Central memory CD4-positive, alpha-beta T cell (primary cell): ENCODE measurements at places on chromosomes 2 and 18.

DNA sequence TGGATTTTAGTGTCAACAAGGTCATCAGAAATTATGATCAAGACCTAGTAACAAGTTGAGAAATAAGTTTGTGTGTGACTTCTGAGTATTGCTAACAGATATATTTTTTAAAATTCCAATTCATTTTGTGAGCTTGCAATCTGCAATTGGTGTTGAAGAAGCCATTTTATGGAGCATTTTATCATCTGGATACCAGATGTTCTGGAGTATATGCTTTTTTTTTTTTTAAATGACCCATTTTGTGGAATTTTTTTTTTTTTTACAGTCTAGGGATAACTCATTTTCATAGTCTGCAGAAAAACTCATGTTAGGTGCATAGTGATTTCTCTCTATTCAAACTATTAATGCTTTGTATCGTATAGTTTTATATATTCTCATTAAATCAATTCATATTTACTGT, 12.6 kb downstream of the QPCT start:
- no peak for DNase-seq

GRCh38 chr18:463827-464541, 36.5 kb downstream of the COLEC12 start:
- no peak for DNase-seq

DNA sequence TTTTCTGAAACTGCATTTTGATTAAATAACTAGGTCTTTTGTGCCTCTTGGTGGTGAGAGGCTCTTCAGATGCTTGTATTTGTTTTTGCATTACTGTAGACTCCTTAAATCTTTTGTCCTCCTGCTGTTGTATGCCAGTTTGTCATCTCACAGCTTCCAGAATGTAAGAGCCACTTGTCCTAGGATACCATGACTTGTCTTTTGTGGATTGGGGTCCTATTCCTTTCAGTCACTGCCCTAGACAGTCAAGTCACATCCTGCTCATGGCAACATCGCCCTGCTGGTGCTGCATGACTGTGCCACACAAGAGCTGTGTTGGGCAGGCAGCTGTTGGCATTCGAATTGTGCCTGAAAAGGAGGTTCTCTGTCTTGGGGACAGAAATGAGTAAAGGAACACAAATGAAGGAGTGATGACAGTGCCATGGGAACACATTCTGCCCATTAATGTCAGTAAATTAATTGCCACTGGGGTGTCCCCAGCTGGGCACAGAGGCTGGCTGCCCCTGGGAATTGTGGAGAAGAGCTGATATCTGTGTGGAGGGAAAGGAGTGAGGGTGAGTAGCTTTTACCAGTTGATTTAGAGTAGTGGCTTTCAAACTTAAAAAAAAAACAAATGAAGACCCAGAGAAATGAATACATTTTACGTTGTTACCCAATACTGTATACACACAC, 140.3 kb downstream of the ARL6IP6 start:
- no peak for DNase-seq

GRCh38 chr2:241728000-241728399, 6.4 kb upstream of the D2HGDH start:
- DNase-seq, result no peak

GRCh38 chr2:235839974-235840373, 328.2 kb downstream of the GBX2 start:
- DNase-seq, result no peak

- no peak for DNase-seq
Measured at GRCh38 chr2:42754021-42754775, 9.7 kb downstream of the OXER1 start.

- no peak for DNase-seq
Measured at GRCh38 chr2:204468746-204469429, 76.4 kb upstream of the PARD3B start.

GRCh38 chr2:222459983-222460382, 35.6 kb downstream of the SGPP2 start:
- no peak for DNase-seq

GRCh38 chr2:216960671-216961268, 100.9 kb upstream of the TNP1 start:
- DNase-seq, result no peak

- peak; percentile 38 for DNase-seq
Measured at GRCh38 chr2:54106631-54107454, 8.6 kb upstream of the ACYP2 start.

- no peak for DNase-seq
Measured at GRCh38 chr2:156845806-156846558, 409.8 kb downstream of the GPD2 start.

DNA sequence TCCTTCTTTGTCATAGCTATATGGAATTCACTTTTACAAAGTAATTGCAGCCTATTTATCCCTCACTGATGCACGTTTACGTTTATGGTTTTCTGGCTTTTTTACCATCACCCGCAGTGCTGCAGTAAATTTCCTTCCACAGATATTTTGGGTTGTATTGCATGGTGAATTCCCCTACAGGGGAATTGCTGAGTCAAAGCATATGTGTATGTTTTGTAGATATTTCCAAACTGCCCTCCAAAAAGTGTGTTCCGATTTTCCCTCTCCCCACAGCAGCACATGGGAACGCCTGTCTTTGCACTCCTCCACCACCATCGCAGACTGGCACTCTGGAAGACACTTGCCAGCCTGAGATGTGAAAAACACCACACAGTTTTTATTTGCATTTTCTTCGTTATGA, 80.6 kb upstream of the UXS1 start:
- DNase-seq, result no peak
